ENCODE measurements at places on chromosomes 5 and 9.

DNA sequence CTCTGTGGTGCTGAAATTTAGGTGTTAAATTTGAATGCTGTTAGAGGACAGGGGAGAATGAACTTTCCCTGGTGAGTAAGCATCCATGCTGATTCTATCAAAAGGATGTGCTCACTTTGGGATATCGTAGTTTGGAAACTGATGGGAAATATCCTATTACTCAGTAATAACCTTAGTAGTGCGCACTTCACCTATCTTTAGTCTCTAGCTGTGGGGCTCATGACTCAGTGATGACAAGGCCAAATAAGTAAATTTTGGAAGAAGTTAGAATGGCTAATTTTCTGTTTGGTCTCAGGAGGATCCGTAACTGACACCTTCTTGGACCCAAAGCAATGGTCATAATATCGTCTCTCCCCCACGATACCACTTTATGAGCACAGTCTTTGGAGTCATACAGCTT, 448.4 kb downstream of the PSAT1 start:
- no peaks in the 10 kb centered on the region for H3K36me3 ChIP-seq
- no peak for DNase-seq
- no peaks in the 10 kb centered on the region for H3K27me3 ChIP-seq

DNA sequence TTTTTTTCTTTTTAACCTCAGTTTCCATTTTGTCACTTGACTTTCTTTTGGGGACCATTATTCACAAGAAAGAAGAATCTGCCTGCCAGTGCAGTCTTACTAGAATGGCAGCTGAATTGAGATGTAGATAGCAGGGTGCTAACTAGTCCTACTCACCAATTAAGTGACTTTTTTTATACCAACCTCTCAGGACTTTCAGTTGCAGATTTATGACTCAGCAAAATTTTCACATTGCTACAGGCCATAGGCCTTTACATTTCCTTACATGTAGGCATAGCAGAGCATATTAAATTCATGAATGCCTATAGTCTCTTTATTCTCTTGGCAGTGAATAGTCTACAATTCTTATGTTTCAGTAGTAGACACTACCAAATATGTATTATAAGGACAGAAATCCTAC, 54.0 kb upstream of the FKTN start:
- no peak overlapping the region for H3K4me3 ChIP-seq
- no peak overlapping the region for H3K27ac ChIP-seq
- H3K36me3 ChIP-seq: no peaks in the 10 kb centered on the region
- H3K27me3 ChIP-seq: no peaks in the 10 kb centered on the region
- no peaks in the 10 kb centered on the region for H3K4me1 ChIP-seq

DNA sequence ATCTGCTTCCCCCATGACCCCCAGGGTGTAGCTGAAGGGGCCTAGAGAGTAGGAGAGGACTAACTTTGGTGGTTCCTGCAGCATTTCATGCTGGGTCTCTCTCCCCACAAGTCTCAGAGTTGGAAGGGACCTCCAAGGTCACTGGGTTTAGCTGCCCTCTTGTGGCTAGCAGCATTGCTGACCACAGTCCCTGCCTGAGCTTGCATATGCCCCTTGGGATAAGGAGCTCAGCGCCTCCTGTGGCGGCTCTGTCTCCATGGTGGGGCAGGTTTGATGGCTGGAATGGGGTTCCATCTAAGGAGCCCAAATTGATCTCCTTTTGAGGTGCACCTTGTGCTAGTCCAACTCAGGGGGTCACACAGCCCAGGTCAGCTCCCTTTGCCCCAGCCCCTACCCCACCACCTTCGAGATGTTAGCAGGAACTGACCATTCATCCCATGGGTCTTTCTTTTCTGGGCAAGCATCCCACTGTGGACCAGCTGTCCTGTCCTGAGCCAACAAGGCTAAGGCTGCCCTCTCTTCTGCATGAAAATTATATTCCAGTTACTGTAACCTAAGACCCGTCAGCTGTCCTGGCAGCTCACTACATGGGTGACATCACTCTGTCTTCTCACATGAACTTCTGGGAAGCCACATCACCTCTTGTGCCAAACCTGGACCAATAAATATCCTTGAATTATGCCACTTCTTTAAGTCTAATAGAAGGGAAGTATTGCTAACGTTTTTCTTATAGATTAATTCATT, 196.2 kb downstream of the HSPA4 start:
- H3K27me3 ChIP-seq: no peaks in the 10 kb centered on the region
- H3K4me1 ChIP-seq: no peaks in the 10 kb centered on the region
- no peak overlapping the region for H3K27ac ChIP-seq
- DNase-seq: no peak
- H3K36me3 ChIP-seq: no peaks in the 10 kb centered on the region

DNA sequence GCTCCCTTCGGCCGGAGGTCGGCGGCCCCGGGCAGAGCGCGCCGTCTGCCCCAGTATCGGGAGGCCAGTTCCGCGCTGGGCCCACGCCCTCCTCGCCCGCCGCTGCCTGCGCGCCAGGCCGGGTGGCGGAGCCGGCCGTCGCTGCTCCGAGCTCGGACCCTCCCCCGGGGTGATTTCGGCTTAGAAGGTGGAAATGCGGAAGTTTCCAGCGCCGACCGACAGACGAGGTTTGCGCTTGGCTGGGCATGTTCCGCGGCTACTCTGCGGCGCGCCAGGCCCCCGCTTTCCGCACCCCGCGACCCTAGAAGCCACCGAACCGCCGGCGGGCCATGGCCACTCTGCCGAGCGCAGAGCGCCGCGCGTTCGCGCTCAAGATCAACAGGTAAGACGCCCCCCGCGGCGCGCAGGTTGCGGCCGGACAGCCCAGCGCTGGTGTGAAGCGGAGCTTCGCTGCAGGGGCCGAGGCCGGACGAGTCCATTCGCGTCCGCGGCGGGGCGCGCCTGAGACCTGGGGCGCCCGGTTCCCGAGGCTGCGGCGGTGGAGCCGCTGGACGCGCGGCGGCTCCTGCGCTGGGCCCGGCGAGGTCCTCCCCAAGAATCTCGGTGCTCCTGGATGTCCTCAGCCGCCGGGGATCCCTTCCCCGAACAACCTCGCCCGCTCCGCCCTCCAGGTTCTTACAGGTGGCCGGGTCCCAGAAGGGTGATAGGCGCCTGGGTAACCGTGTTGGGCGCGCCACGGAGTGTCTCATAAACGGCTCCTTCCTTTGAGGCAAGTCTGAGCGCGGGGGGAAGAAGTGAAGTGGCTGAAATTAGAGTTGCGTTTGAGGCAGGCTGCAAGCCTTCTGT, at the start of gene DOCK8:
DOCK8 (plus strand) TSS at position 218 of the 846 bp plus-strand sequence; CDS start at position 330, 112 bp downstream.
- H3K4me1 ChIP-seq: peaks cover 11% of the 10 kb centered on the region
- H3K27me3 ChIP-seq: no peaks in the 10 kb centered on the region
- peak within 1 kb of the TSS; percentile 61 for H3K4me3 ChIP-seq
- no peaks in the 10 kb centered on the region for H3K36me3 ChIP-seq
- DNase-seq: peak; percentile 87
- peak within 1 kb of the TSS; percentile 89 for H3K27ac ChIP-seq

DNA sequence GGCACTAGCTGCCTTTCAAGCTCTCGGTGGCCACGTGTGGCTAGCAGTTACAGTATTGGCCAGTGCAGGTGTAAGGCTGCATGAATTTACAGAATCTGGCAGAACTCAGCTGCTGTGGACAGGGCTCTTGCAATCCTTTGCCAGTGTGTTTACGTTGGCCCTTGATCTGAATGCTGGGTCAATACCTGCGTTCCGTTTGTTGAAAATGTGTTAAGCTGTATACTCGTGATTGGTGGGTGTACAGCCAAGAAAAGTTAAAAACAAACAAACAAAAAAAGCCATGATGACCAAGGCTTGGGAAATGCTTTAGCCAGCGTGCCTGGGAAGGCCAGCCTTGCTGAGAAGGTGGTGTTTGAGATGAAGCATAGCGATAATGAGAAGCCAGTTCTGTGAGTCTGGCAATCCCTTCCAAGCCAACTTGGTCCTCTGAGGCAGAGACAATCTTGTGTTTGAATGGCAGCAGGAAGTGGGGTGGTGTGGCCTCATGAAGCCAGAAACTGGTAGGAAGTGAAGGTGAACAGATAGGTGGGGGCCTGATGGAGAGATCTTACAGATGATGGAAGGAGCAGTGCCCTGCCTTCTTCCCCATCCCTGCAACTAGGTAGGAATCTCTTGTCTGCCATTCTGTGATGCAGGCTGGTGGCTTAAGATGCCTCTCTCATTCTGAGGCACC, 820 bp upstream of the CFAP90 start:
- H3K27me3 ChIP-seq: no peaks in the 10 kb centered on the region
- no peak for DNase-seq
- no peak overlapping the region for H3K4me3 ChIP-seq
- H3K4me1 ChIP-seq: peaks cover 3% of the 10 kb centered on the region

DNA sequence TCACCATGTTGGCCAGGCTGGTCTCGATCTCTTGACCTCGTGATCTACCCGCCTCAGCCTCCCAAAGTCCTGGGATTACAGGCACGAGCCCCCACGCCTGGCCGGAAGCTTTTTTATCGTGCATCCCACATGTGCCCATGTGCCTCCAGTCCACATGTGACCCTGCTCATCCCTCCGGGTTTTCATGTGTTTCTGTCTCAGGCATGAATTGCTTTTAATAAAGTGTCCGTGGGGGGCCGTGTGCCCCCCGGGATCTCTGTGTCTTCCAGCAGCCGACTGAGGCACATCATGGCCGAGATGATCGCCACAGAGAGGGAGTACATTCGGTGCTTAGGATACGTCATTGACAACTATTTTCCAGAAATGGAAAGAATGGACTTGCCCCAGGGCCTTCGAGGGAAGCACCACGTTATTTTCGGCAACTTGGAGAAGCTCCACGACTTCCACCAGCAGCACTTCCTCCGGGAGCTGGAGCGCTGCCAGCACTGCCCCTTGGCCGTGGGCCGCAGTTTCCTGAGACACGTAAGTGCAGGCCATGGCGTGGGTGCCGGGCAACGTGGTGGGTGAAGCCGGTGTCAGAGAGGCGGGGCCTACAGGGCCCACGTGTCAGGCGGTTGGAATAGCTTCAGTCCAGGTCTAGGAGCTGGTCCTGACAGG, 22.1 kb upstream of the LRRC14B start:
- no peaks in the 10 kb centered on the region for H3K4me1 ChIP-seq
- no peak overlapping the region for H3K27ac ChIP-seq
- H3K27me3 ChIP-seq: no peaks in the 10 kb centered on the region
- DNase-seq: peak; percentile 47
- H3K36me3 ChIP-seq: no peaks in the 10 kb centered on the region

DNA sequence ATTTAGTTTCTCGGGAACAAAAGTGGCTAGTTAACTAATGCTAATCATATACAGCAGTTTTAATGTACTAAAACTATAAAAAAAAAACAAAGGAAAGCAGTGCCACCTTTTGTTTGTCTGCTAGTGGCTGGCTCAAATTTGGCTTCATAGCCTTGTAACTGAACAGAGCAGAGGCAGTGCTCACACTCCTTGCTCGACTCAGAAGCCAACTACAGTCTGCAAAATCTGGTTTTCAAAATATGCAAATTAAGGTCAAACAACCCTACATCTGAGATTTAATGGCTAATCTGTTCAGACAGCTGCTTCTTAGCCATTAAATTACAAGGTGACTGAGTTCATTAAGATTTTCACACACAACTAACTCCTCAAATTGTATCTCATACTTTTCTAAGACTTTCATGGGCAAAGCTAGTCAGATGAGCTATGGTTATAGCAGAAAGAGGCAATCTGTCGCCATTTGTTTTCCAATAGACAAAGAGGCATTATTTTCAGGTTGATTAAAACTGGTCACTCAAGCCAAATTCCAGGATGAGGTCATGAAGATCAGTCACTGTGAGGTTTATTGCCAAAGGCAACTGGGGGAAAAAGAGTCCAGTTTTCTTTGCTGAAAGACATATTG, 56.8 kb upstream of the EPB41L4A start:
- H3K4me3 ChIP-seq: no peak overlapping the region
- H3K27ac ChIP-seq: no peak overlapping the region
- no peaks in the 10 kb centered on the region for H3K4me1 ChIP-seq
- no peaks in the 10 kb centered on the region for H3K36me3 ChIP-seq
- DNase-seq: no peak
- H3K27me3 ChIP-seq: no peaks in the 10 kb centered on the region
